Pancreas (tissue), 10 donors: ENCODE measurements at places on chromosomes 5 and 9. TPM values are rescaled to one million over a fixed set of nuclear protein-coding genes. Genes with fewer than 3 reads are reported as not detected.

DNA sequence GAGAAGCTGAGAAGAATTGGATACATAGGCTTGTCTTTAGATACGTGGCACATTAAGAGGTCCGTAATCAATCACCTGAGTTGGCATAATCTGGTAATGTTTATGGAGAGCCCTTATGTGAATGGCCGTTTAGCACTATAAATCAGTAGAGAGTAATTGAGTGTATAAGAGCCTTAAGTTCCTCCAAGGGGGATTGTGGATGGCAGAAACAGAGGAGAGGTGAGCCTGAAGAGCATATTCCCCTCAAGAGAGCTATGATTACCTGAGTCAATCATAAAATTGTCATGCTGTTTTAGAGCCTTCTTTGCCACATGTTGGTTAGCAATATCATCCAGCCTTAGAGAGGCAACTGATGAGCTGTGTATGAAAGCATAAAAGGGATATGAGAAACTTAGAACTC, 58.8 kb downstream of the FOCAD start:
- H3K4me3 ChIP-seq: no peak overlapping the region
- H3K36me3 ChIP-seq: no peaks in the 10 kb centered on the region
- DNase-seq: no peak
- no peaks in the 10 kb centered on the region for H3K27me3 ChIP-seq
- H3K27ac ChIP-seq: no peak overlapping the region
- peaks cover 7% of the 10 kb centered on the region for H3K4me1 ChIP-seq

DNA sequence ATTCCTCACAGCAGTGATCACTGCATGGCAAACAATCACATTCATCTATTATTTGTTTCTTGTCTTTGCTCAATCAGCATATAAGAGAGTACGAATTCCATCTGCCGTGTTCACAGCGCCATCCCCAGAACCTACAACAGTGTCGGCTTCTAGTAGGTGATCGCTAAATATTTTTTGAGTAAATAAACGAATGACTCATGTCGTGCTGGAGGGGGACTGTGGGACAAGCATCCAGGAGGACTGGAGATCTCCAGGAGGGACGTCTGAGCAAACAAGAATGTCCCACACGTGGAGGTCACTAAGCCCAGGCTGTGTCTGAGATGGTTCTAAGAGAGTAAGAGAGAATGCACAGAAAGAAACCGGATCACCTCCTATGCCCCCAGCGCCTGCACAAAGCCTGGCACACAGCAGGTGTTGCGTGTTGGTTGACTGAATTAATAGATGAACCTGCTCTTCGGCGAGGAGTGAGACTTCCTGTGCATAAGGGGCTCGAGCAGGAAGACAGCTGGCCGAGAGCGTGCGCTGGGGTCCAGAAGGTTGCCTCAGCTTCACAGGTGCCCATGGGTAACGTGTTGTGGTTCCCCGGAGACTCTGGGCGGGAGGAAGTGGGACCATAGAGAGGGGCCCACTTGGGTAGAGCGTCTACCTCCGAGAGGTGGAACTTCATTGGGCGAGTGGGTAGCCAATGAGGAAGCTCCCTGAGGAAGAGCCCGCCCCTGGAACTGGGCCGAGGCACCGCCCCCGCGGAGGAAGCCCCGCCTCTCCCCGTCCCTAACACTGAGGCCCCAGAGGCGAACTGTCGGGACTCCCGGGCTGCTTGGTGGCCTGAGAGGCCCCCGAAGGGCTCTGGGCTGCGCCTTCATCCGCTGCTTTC, 193.0 kb downstream of the MELK start:
- peak; percentile 86 for DNase-seq

DNA sequence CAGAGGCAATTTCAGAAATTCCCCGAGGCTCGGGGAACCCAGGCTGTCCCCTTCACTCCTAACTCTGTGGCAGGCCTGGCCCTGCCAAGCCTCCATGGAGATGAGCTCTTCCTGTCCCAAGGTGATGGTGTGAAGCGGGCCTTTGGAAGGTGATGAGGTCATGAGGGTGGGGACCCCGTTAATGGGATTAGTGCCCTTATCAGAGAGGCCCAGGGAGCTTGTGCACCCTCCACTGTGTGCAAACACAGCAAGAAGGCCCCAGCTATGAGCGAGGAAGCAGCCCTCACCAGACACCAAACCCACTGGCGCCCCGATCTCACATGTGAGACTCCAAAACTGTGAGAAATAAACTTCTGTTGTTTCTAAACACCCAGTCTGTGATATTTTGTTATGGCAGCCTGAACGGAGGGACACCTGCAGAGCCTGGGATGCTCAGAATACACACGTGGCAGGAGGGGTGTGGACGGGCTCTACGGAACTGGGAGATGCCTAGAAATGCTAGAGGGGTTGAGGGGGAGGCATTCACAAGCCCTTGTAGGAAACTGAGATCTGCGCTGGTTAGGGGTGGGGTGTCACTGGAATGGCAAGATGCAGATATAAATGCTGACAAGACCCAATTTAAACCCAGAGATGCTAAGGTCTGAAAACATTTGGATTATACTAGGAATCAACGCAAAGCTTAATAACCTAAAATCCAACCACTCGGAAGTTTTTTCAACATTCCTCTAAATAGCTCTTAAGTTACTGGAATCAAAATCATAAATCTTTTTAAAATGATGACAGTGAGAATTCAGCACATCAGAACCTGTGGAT, 46.9 kb downstream of the ADAMTS2 start:
- H3K27me3 ChIP-seq: no peaks in the 10 kb centered on the region
- H3K4me3 ChIP-seq: no peak overlapping the region
- no peaks in the 10 kb centered on the region for H3K36me3 ChIP-seq
- DNase-seq: no peak
- H3K4me1 ChIP-seq: no peaks in the 10 kb centered on the region
- H3K27ac ChIP-seq: no peak overlapping the region

GRCh38 chr9:89218040-89218928, 39.7 kb upstream of the SHC3 start:
- no peaks in the 10 kb centered on the region for H3K36me3 ChIP-seq
- DNase-seq: no peak
- H3K4me1 ChIP-seq: no peaks in the 10 kb centered on the region
- H3K27me3 ChIP-seq: no peaks in the 10 kb centered on the region

GRCh38 chr5:80998590-80998979, 38.4 kb downstream of the RASGRF2 start:
- no peak overlapping the region for H3K27ac ChIP-seq
- H3K36me3 ChIP-seq: no peaks in the 10 kb centered on the region
- no peak for DNase-seq
- H3K4me3 ChIP-seq: no peak overlapping the region

GRCh38 chr5:147509041-147509709, 693 bp downstream of the DPYSL3 start:
- H3K27ac ChIP-seq: no peak overlapping the region
- H3K36me3 ChIP-seq: no peaks in the 10 kb centered on the region
- H3K27me3 ChIP-seq: no peaks in the 10 kb centered on the region
- peak overlapping the region; percentile 11 for H3K4me3 ChIP-seq

Gene ANAPC2
- 37.7 TPM for total RNA-seq

Gene PCDHGA11
- total RNA-seq: 1.9 TPM

DNA sequence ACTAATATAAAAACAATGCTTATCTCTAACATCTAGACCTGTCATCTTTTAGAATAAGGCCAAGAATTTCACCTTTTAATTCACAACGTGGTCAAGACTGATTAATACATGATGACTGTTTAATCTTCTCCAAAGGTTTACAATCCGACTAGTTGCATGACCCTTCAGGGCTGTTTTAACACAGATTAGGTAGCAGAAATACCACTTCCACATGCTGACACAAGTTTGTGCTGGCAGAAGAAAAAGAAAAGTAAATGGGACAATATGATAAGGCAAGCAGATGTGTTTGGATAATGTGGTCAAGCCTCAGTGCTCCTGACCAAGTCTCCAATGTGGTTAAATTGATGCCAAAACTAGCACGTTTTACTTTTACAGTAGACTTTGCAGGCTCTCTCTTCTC, 31.1 kb downstream of the SEMA6A start:
- DNase-seq: no peak
- no peak overlapping the region for H3K4me3 ChIP-seq
- H3K27ac ChIP-seq: peak overlapping the region; percentile 77

DNA sequence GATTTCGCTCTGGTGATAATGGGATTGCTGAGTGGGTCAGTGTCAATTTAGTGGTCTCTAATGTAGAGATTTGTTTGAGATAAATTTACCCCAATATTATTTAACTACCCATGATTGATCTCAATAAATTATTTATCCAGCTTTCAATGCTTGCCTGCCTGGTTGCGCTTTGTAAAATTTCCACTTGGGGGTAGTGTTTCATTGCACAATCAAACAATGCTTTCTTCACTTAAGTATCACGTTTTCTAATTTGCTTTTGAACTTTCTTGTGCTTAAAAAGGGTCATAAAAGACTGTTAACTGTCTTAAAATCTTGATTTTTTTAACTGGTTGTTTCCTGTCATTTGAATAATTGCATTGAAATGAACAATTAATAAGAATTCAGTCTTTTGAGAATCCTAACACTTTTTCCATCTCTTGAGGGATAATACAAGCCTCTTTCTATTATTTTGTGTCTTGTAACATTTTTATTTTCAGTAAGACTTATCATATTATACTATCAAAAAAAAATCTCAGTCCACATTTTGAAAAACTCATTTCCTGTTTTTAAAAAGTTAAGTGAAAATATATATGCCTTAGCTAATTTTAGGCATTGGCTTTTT, 18.7 kb downstream of the HSD17B4 start:
- DNase-seq: no peak
- no peak overlapping the region for H3K27ac ChIP-seq
- H3K4me1 ChIP-seq: no peaks in the 10 kb centered on the region
- H3K4me3 ChIP-seq: no peak overlapping the region
